ENCODE measurements at places on chromosomes 7 and 10.
A peak's percentile ranks its signal among the peaks of the same experiment; 100 is the strongest.

DNA sequence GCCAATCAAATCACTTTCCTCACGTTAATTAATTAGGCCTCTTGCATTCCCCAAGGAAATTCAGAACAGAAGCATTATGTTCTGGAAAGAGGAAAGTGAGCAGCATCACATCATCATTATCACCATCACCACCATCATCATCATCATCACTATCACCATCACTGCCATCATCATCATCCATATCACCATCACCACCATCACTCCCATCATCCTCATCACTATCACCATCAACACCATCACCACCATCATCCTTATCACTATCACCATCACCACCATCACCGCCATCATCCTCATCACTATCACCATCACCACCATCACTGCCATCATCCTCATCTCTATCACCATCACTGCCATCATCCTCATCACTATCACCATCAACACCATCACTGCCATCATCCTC lies 31.4 kb upstream of the PLXNA4 start:
- no peak for DNase-seq

DNA sequence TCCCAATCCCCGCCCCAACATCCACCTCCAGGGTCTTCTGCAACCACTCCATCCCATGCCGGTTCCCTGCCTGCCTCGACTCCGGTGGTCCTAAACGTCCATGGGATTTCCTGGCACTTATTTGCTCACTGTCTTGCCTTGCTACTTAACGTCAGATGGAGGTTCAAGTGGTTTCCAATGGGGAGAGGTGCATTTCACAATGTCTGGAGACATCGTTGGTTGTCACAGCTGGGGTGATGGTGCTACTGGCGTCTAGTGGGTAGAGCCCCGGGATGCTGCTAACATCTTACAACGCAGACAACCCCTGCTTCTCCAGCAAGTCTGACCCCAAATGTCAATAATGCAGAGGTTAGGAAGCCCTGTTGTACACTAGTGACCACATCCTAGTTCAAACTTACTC lies 82.9 kb upstream of the ANLN start:
- no peak for DNase-seq

- DNase-seq, result peak; percentile 79
Observed at GRCh38 chr7:2698581-2699288, 10.7 kb downstream of the AMZ1 start.

DNA sequence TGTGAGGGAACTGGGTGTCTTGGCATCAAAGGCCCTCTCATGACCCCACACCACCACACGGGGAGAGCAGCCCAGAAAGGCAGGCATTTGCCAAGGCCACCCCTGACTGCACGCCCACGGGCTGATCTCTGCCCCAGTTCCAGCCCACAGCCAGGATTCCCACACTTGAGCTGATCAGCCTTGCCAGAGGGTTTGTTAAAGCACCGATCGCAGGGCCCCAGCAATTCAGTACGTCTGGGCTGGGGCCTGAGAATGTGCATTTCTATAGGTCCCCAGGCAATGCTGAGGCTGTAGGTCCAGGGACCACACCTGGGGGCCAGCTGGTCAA lies 103.9 kb downstream of the TNS3 start:
- DNase-seq, result no peak

DNA sequence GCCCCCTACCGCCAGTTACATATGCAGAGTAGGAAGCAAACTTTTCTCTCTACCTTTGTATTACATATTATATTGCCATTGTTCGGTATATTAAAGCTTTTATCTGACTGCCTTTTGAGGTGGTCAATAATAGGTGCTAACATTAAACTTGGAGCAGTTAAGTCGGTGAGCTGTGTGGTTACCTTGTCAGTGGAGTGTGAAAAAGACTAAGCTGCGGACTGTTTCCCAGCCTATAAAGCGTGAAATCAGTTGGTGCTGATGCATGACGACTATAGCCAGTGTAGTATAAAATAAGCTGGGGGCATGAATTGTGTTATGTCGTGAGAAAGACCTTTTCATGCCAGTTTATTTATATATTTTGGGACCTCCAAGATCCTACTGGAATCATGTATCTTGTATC lies 33.7 kb downstream of the R3HCC1L start:
- no peak for DNase-seq

- no peak for DNase-seq
Observed at GRCh38 chr10:110508806-110509544, 11.3 kb downstream of the DUSP5 start.

GRCh38 chr7:138455609-138456008 lies 4.5 kb upstream of the TRIM24 start:
- no peak for DNase-seq

Measured in activated T-cell treated with anti-CD3 and anti-CD28 coated beads, Interleukin-2, amount 50 U/mL, for 72 hours (primary cell).